ENCODE measurements at places on chromosomes 3 and 15.

DNA sequence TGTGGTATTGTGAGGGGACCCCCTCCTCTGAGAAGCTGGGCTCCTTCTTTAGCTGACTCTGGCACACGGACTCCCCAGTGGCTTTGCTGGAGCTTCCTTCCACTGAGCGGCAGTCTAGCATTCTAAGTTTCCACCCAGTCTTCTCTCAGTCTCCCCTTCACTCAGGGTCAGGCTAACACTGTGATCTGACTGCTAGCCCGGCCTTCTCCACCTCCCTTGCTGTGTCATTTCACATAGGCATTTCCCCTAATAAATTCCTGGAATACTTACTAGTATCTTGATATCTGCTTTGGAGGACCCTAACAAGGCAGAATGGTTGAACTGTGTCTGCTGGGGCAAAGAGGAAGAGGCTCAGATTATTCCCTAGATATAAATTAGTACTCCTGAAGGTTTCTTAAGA, 106.2 kb upstream of the THBS1 start:
- no peak for DNase-seq

GRCh38 chr3:43644443-43644842, 22.6 kb upstream of the ANO10 start:
- DNase-seq, result no peak

GRCh38 chr15:28961391-28961790, 75.6 kb downstream of the APBA2 start:
- no peak for DNase-seq

DNA sequence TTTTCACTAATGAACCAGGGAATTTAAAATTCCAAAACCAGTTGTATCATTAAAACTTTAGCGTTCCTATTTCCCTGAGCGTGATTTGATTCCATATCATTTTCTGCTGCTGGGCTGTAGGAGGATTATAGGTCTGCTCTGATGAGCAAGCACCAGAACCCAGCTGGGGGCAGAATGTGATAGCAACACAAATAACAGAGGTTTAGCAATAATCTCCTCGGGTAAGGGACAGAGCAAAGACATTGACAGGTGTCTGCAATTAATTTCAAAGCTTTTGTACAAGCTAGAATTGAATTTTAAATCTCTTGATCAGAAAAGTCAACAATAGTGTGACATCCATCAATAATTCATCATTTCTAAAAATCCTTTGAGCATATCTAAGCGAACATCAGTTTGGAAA, 163.4 kb upstream of the RAP2B start:
- DNase-seq, result no peak

- no peak for DNase-seq
Measured at GRCh38 chr3:139418144-139418543, 28.7 kb upstream of the COPB2 start.

DNA sequence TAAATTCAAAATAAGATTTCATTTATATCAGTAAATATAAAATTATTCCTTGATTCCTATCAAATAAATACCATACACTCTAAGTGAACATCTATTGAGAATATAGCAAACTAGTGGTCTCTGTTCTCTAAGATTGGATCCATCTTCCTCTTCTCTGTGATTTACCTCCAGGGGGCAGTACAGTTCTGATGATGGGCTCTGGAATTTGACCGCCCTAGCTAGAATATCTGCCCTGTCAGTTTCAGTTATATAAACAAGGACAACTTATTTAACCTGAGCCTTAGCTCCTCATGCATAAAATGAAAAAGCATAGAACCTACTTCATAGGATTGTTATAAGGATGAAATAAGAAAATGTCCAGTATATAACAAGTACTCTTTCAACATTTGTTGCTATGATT, 171.1 kb upstream of the CCDC54 start:
- DNase-seq, result no peak

DNA sequence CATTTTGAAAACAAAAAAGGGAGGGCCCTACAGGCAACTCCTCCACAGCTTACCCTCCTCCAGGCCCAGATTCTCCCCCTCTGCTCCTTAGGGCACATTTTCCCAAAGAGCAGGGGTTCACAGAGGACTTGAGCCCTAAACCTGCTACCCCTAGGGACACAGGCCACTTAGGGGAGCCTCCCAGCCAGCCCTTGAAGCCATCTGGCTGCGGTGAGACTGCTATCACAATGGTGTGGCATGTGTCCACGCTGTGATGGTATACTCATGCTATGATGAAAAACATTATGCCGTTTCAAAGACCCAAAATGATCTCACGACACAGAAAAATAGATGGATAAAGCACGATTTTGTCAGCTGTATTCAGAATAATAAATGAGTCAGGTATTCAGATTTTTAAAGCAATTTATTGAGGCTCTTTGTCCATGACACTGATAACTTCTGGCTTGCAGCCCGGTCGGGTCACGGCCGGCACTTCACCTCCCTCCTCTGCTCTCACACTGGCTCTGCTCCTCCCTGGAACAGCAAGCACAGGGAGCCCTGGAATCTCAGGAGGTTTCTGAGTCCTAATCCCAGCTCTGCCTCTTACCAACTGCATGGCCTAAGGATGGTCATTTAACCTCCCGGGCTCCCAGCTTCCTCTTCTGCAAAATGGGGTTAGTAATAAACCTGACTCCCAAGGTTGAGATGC, 115.3 kb downstream of the MEGF11 start:
- DNase-seq, result no peak

DNA sequence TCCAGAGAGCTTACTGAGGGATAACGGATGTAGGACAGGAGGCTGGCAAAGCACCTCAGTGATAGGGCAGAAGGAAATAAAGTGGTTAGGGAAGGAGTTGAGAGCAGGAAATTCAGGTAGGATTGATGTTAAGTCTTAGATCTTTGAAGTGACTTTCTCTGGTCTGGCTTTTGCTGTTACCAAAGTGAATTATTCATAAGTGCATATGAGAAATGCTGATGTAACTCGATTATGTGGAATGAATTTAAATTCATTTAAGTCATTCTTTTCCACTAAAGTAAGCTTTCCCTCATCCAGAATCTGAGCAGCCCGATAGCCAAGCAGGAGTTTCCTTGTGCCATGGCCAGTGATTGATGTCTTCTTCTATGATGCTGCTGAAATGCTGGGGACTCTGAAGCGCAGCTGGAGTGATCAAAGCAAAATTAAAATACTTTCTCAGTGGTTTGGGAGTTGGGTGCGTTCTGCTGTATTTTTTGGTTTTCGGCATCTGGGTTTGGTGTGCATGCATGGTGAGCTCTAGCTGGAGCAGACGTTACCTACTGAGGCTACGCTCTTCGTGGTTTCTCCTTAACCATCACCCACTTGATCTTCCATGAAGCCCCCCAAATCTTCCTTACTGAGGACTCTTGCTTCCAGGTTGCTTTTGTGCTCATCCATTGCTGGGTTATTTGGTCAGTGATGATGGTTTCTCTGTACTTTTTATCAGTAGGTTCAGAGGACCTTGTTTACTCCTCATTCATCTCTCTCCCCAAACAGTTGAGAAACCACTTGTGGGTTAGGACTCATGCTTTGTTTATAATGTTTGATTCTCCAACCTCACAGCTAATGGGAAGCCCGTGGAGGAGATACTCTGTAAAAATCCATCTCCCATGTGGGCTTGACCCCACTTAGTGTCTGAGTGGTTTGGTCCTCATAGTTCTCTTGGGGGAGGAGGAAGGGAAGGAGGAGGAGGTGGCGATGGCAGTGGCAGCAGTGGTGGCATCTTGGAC, 72.5 kb downstream of the IGF1R start:
- DNase-seq, result no peak

All from stimulated activated CD8-positive, alpha-beta memory T cell treated with anti-CD3 and anti-CD28 coated beads, Interleukin-12 subunit alpha, Interleukin-12 subunit beta, amount 100 ng/mL, for 1 hour (primary cell).